ENCODE measurements at places on chromosomes 5 and 9. TPM values are rescaled to one million over a fixed set of nuclear protein-coding genes. Genes with fewer than 3 reads are reported as not detected.

PCDHB9 gene
- total RNA-seq = 0.30 TPM

CRHBP gene
- total RNA-seq = 0.82 TPM

PAXX gene
- total RNA-seq = 11.6 TPM

COL15A1 gene
- total RNA-seq = 130 TPM

FOXD4L5 gene
- total RNA-seq = 0.08 TPM

FOXD4L4 gene
- total RNA-seq = 0.08 TPM

TAL2 gene
- total RNA-seq = not detected

PCDH1 gene
- 27.5 TPM for total RNA-seq

DCTN4 gene
- 33.4 TPM for total RNA-seq

PLPPR1 gene
- not detected for total RNA-seq

INSL6 gene
- total RNA-seq = not detected

SIT1 gene
- total RNA-seq = 0.15 TPM

WNT8A gene
- total RNA-seq = not detected

SPINK7 gene
- total RNA-seq = not detected

DOCK2 gene
- total RNA-seq = 0.75 TPM

MCIDAS gene
- total RNA-seq = not detected

SLIT3 gene
- 27.8 TPM for total RNA-seq

TBC1D2 gene
- 8.2 TPM for total RNA-seq

PCDHGC5 gene
- total RNA-seq = 1.8 TPM

PRRT1B gene
- total RNA-seq = not detected

FBP2 gene
- total RNA-seq = not detected

NUP214 gene
- 7.0 TPM for total RNA-seq

IFNA2 gene
- total RNA-seq = not detected

OGN gene
- total RNA-seq = 2.1 TPM

MARCOL gene
- total RNA-seq = not detected

All from smooth muscle cell of the coronary artery (primary cell).